Naive B cell (primary cell): ENCODE measurements at places on chromosomes 7 and 10. TPM values are rescaled to one million over a fixed set of nuclear protein-coding genes. Genes with fewer than 3 reads are reported as not detected.

Gene ZFYVE27
- polyA plus RNA-seq: 37.1 TPM

Gene IFRD1
- 44.8 TPM for polyA plus RNA-seq

Gene TEX36
- polyA plus RNA-seq: not detected

Gene OPN1SW
- polyA plus RNA-seq: not detected

Gene LRIT1
- not detected for polyA plus RNA-seq

Gene GLI3
- polyA plus RNA-seq: not detected

Gene CSTF2T
- polyA plus RNA-seq: 19.0 TPM

Gene SEM1
- 75.3 TPM for polyA plus RNA-seq

Gene PNLIPRP3
- polyA plus RNA-seq: not detected

Gene TUBAL3
- polyA plus RNA-seq: not detected

Gene LBX1
- polyA plus RNA-seq: not detected

Gene TLX1
- polyA plus RNA-seq: not detected

Gene SLC16A9
- 0.32 TPM for polyA plus RNA-seq

Gene WDR11
- polyA plus RNA-seq: 41.2 TPM

Gene SFTPA1
- not detected for polyA plus RNA-seq

Gene GPR26
- polyA plus RNA-seq: not detected

Gene NFKB2
- 37.4 TPM for polyA plus RNA-seq

Gene FFAR4
- not detected for polyA plus RNA-seq

Gene LRRC18
- polyA plus RNA-seq: 1.4 TPM

Gene SEPTIN7
- 827 TPM for polyA plus RNA-seq

Gene EPHB6
- polyA plus RNA-seq: 14.1 TPM

Gene TCAF2
- polyA plus RNA-seq: 4.4 TPM

Gene SAMD9L
- polyA plus RNA-seq: 19.9 TPM

Gene CPN1
- not detected for polyA plus RNA-seq

Gene CPA1
- not detected for polyA plus RNA-seq

Gene HOXA5
- polyA plus RNA-seq: not detected

Gene POLR1F
- 43.6 TPM for polyA plus RNA-seq

Gene TAS2R60
- not detected for polyA plus RNA-seq

Gene HTRA1
- not detected for polyA plus RNA-seq

Gene TRIM74
- not detected for polyA plus RNA-seq

Gene FAM13C
- polyA plus RNA-seq: not detected

Gene GPR85
- polyA plus RNA-seq: not detected

Gene NAT16
- polyA plus RNA-seq: not detected

Gene RTKN2
- polyA plus RNA-seq: 0.26 TPM

Gene PLAC9
- not detected for polyA plus RNA-seq

Gene ZNF680
- 13.9 TPM for polyA plus RNA-seq
